ENCODE measurements at places on chromosomes 11 and 22.

- no peak for DNase-seq
Measured at GRCh38 chr11:9347100-9347499, 32.7 kb upstream of the TMEM41B start.

GRCh38 chr11:126718276-126718675 is 282.3 kb downstream of the KIRREL3 start:
- DNase-seq = no peak

DNA sequence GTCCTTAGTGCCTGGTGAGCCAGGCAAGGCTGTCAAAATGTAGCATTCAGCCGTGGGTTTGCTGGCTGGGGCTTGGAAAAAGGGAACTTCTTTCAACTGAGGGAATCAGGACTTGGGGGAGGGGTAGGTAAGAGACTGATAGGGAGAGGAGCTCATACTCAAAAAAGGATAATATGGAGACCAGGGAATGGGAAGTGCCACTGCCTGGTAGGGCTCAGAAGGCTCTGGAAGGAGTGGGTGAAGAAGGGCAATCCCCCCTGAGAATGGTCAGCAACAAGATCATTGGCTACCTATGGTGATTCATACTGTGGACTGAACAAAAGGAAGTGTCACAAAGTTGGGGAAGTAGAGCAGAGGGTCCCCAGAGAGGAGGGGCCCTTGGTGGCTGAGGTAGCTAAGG is 1.9 kb downstream of the CNGA4 start:
- DNase-seq = no peak

DNA sequence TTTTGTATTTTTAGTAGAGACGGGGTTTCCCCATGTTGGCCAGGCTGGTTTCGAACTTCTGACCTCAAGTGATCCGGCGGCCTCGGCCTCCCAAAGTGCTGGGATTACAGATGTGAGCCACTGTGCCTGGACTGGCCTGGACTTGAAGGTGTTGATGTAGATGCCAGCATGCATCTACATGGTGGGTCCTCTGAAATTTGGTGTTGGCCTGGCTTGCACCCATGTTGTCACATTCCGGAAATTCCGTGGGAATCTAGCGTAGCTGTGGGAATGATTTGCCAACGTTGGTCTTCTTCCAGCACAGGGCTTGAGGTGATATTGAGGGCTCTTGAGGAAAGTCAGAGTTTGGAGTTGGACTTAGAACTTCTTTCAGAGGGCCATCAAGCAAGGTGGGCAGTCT is 6.5 kb downstream of the PACS1 start:
- DNase-seq = no peak

GRCh38 chr11:26849036-26849435 is 127.2 kb upstream of the SLC5A12 start:
- no peak for DNase-seq

GRCh38 chr11:9663699-9664275 is at the start of gene SWAP70:
Gene SWAP70, plus strand, starts transcription at chr11:9664077. Its CDS starts 103 bp downstream, at chr11:9664180.
- DNase-seq = peak; percentile 22

DNA sequence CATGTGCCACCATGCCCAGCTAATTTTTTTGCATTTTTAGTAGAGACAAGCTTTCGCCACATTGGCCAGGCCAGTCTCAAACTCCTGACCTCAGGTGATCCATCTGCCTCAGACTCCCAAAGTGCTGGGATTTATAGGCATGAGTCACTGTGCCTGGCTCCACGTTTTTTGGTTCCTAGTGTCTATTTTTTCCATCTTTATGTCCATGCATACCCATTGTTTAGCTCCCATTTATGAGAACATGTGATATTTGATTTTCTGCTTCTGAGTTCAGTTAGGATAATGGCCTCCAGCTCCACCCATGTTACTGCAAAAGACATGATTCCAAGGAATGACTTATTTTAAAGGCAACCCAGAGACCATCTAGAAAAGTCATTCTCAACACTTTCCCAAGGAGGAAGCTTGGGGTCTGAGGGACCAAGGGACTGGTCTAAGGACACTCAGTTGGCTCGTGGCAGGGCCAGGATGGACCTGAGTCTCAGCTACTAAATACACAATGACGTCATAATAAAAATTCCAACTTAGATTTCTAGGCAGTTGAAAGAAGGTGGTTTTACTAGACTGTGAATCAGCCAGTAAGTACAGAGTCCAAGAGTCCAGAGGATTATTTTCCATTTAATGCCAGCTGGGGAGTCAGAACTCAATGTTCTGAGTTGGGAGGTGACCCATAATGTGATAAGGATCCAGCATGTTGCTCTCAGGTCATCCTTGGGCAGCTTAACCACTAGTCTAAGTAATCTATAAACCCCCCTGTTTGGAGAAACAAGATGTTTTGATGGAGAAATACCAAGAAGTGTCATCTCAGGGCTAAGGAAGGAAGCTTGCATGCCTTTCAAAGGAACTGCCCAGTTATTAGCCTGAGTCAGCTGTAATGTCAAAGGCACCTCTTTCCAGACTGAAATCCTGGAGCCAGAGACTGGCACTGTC is 39.4 kb downstream of the ABTB2 start:
- DNase-seq = no peak

GRCh38 chr11:67670316-67671210 is 3.9 kb downstream of the ALDH3B2 start:
- no peak for DNase-seq

DNA sequence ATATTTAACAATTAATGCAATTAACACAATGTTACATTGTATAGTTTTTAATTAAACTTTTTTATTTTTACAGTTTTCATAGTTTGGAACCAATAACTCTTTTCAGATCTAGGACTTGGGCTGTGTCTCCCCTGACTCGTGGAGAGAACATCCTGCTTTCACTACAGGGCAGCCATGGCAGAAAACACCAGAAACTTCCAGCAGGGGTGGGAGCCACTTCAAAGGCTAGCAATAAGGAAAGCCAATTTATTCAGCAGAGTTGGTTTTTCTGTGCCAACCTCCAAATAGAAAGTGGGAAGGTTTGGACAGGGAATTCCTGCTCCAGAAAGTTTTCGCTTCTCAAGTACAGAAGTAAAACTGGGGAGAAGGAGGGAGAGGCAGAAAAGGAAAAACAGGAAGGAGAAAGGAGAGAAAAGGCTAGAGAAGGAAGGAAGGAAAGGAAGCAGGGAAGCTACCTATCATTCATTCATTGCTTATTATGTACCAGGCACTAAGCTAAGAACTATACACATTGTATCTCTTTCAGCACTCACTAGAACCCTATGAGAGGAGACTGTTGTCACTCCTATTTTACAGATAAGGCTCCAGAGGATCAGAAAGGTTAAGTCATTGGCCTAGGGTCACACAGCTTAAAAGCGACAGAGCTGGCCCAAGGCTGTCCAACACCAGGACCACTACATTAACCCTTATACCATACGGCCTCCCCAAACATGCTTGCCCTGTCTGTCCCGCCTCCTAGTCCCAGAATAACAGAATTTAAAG is 54.8 kb upstream of the CREB3L1 start:
- DNase-seq = no peak

- no peak for DNase-seq
Measured at GRCh38 chr11:133834682-133835592, 10.4 kb downstream of the SPATA19 start.

DNA sequence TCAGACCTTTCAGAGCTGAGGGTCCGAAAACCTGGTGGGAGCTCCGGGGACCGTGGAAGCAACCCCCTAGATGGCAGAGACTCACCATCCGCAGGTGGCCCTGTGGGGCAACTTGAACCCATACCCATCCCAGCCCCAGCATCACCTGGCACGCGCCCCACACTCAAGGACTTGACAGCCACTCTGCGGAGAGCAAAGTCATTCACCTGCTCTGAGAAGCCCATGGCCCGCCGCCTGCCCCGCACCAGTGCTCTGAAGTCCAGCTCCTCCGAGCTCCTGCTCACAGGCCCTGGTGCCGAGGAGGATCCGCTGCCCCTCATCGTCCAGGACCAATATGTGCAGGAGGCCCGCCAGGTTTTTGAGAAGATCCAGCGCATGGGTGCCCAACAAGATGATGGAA is 2.0 kb downstream of the ARHGEF17 start:
- no peak for DNase-seq

- no peak for DNase-seq
Measured at GRCh38 chr11:7520981-7521487, 7.2 kb downstream of the PPFIBP2 start.

- no peak for DNase-seq
Measured at GRCh38 chr11:11391169-11391568, 38.1 kb upstream of the CSNK2A3 start.

DNA sequence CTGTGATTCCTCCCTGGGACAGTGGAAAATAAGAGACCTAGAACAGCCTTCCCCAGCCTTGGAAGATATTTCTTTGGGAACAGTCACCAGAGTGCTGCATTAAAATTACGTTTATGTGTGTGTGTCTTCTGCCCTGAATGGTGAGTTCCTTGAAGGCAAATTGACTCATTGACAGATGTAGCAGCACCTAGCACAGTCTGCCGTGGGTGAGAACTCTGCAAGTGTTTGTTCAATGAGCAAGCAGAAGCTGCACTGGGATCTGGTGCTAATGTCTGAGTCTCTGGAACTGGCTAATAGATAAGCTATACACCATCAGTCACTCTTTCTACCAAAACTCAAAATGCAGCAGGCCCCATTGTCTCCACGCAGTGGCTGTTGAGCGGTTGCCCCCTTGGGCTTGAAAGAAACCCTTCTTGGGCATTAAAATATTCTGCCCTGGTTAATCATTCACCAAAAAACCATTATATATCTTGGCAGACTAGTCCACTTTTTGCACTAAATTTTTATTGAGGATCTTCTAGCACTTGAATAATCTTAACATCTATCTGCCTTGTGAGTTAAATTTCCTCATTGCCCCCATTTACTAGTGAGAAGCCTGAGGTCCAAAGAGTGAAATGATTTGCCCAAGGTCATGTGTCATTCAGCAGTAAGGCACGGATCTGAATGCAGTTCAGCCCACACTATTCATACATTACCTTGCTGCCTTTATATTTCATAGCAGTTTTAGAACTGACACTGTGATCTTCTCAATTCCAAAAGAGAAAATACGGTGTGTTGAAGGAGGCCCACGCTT is 87.8 kb upstream of the GALNT18 start:
- no peak for DNase-seq

DNA sequence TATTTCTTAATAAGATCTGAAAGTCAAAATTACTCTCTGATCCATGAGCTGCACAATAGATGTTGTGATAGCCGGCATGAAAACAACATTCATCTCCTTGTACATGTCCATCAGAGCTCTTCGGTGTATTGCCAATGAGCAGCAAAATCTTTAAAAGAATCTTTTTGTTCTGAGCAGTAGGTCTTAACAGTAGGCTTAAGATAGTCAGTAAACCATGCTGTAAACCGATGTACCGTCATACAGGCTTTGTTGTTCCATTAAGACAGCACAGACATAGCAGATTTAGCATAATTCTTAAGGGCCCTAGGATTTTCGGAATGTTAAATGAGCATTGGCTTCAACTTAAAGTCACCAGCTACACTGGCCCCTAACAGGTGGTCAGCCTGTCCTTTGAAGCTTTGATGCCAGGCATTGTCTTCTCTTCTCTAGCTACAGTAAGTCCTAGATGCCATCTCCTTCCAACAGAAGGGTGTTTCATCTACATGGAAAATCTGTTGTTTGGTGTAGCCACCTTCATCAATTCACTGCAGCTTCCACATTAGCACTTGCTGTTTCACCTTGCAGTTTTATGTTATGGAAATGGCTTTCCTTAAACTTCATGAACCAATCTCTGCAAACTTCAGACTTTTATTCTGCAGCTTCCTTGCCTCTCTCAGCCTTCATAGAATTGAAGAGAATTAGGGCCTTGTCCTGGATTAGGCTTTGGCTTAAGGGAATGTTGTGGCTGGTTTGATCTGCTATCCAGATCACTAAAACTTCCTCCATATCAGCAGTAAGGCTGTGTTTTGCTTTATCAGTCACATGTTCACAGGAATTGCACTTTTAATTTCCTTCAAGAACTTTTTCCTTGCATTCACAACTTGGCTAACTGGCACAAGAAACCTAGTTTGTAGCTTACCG is 28.4 kb downstream of the RRP8 start:
- DNase-seq = no peak

DNA sequence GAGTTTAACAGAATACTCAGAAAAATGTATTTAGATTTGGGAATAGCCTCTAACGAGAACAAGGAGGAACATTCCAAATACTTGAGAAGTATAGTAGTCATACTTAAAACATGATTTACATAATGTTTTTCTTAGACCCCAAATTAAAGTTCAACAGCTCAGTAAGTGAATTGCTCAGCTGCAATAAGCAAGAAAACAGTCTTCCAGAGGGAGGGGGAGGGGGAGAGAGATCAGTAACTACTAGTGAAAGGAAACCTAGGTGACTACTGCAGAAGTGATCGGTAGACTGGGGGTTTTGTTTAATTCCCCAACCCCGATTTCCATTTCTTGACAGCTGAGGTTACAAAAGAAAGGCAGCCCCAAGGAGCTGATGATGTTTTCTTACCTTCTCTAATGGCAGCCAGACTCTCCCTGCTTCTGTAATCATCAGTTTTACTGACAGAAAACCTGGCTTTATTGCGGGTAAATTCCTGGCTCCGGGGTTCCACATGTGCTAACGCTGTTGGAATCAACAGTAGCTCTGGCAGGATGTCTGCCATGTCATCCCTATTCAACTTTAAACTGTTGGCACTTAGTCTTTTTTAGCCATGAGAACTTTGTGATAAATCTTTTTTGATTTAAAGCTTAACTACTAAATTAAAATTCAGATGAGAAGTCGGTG is 82.4 kb upstream of the BIRC3 start:
- no peak for DNase-seq

GRCh38 chr11:108069947-108070346 is 51.4 kb upstream of the ACAT1 start:
- no peak for DNase-seq

DNA sequence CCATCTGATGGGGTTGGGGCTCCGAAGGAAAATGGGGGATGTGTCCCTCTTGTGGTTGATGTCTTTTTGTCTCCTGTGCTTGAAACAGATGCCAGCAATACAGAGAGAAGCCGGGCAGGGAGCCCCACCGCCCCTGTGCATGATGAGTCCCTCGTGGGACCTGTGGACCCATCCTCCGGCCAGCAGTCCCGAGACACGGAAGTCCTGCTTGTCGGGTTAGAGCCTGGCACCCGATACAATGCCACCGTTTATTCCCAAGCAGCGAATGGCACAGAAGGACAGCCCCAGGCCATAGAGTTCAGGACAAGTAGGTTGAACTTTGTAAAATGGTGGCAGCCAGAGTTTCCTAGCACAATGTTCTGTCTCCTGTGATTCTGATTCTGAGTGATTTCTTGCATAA is 91.7 kb upstream of the OR4B1 start:
- DNase-seq = no peak

GRCh38 chr11:93908689-93909088 is 58.3 kb upstream of the VSTM5 start:
- DNase-seq = no peak

GRCh38 chr11:132640952-132641351 is 891.3 kb downstream of the OPCML start:
- DNase-seq = no peak

All from activated naive CD4-positive, alpha-beta T cell (primary cell).